ENCODE measurements at places on chromosomes 7 and 10. TPM values are rescaled to one million over a fixed set of nuclear protein-coding genes. Genes with fewer than 3 reads are reported as not detected.

SP8 gene
- not detected for polyA plus RNA-seq

SEM1 gene
- polyA plus RNA-seq = 107 TPM

OR2A12 gene
- polyA plus RNA-seq = not detected

KCNMA1 gene
- 49.0 TPM for polyA plus RNA-seq

ELN gene
- 10.6 TPM for polyA plus RNA-seq

WIPF3 gene
- 8.9 TPM for polyA plus RNA-seq

CALN1 gene
- polyA plus RNA-seq = 0.03 TPM

TMEM196 gene
- not detected for polyA plus RNA-seq

KCNH2 gene
- polyA plus RNA-seq = 0.48 TPM

GBX1 gene
- 0.93 TPM for polyA plus RNA-seq

ELOVL3 gene
- polyA plus RNA-seq = 0.26 TPM

WNT2 gene
- 0.01 TPM for polyA plus RNA-seq

CADPS2 gene
- polyA plus RNA-seq = 1.7 TPM

SUN3 gene
- polyA plus RNA-seq = not detected

Data from psoas muscle (tissue), 8 donors.